HepG2 (cell line): ENCODE measurements at places on chromosomes 2 and 18. TPM values are rescaled to one million over a fixed set of nuclear protein-coding genes. Genes with fewer than 3 reads are reported as not detected.

TEKT4 gene
- total RNA-seq = not detected in 2 replicates

PMS1 gene
- total RNA-seq = 39.0 and 39.9 TPM in 2 replicates

SERPINB8 gene
- total RNA-seq = 2.2 and 2.6 TPM in 2 replicates

OSBPL1A gene
- 0.02 and 0.13 TPM in 2 replicates for total RNA-seq

NCKAP5 gene
- total RNA-seq = not detected in 2 replicates

GRCh38 chr2:28717339-28717758, 34.3 kb upstream of the PPP1CB start:
- no peaks in the 10 kb centered on the region for H3K27me3 ChIP-seq
- H3K36me3 ChIP-seq = no peaks in the 10 kb centered on the region
- H3K4me3 ChIP-seq = no peak overlapping the region
- peak; percentile 23 for DNase-seq
- H3K27ac ChIP-seq = no peak overlapping the region

GRCh38 chr18:58223717-58224424, 179.8 kb downstream of the NEDD4L start:
- H3K27me3 ChIP-seq = no peaks in the 10 kb centered on the region
- H3K4me3 ChIP-seq = peak overlapping the region; percentile 96
- DNase-seq = peak; percentile 81
- peak overlapping the region; percentile 67 for H3K27ac ChIP-seq
- H3K36me3 ChIP-seq = peaks cover 13% of the 10 kb centered on the region

- H3K27me3 ChIP-seq = no peaks in the 10 kb centered on the region
- no peaks in the 10 kb centered on the region for H3K36me3 ChIP-seq
- no peak overlapping the region for H3K4me3 ChIP-seq
- no peak overlapping the region for H3K27ac ChIP-seq
- DNase-seq = no peak
Measured at GRCh38 chr2:175922160-175922559, 79.9 kb downstream of the LNPK start.

GRCh38 chr2:55431982-55432627, 12.4 kb upstream of the CCDC88A start:
- H3K27ac ChIP-seq = no peak overlapping the region
- H3K36me3 ChIP-seq = no peaks in the 10 kb centered on the region
- no peak overlapping the region for H3K4me3 ChIP-seq
- H3K4me1 ChIP-seq = peaks cover 25% of the 10 kb centered on the region
- no peaks in the 10 kb centered on the region for H3K27me3 ChIP-seq
- DNase-seq = peak; percentile 32

- H3K4me1 ChIP-seq = peaks cover 10% of the 10 kb centered on the region; the same call in 1 of the 2 replicates
- DNase-seq = no peak
- no peak overlapping the region for H3K4me3 ChIP-seq
- H3K27ac ChIP-seq = no peak overlapping the region
Measured at GRCh38 chr2:177000061-177000714, 212.4 kb upstream of the HNRNPA3 start.

DNA sequence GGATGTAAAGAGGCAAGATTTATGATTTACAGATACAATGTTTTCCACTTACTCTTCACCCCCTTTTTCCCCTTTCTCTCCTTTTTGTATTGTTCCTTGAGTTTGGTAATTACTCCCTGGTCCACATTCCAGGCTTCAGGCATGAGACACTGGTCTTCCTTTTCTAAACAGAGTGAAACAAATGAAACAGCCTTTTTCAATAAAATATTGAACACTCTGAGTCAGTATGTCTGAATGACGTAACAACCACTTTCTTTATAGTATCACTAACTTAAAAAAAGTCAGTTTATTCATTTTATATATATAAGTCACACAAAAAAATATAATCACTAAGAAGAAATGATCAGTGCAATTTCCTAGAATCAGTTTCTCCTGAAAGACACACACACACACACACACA, 79.7 kb downstream of the STRN start:
- H3K4me1 ChIP-seq = peaks cover 7% of the 10 kb centered on the region
- no peak for DNase-seq
- H3K27me3 ChIP-seq = no peaks in the 10 kb centered on the region
- peaks cover 22% of the 10 kb centered on the region for H3K36me3 ChIP-seq
- H3K4me3 ChIP-seq = no peak overlapping the region
- no peak overlapping the region for H3K27ac ChIP-seq
